ENCODE measurements at places on chromosomes 6 and 20.

GRCh38 chr6:36235309-36235708, 34.6 kb upstream of the PNPLA1 start:
- no peak for DNase-seq

- no peak for DNase-seq
These were observed 79.7 kb downstream of the FGD2 start for GRCh38 chr6:37085198-37085597.

DNA sequence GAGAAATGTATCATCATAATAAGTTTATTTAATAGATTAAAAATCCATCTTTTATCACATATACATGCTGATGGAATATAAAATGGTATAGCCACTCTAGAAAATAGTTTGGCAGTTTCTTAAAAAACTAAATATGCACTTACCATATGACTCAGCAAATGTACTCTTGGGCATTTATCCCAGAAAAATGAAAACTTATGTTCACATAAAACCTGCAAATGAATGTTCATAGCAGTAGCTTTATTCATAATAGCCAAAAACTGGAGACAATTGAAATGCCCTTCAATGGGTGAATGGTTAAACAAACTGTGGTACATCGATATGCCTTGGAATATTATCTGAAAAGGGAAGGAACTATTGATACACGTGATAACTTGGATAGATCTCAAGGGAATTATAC, 6.4 kb upstream of the NCOA7 start:
- no peak for DNase-seq

GRCh38 chr6:168473197-168473596, 32.2 kb downstream of the SMOC2 start:
- DNase-seq = no peak

- DNase-seq = no peak
These were observed 153.6 kb upstream of the UST start for GRCh38 chr6:148593130-148593812.
